ENCODE measurements at places on chromosomes 2 and 18. TPM values are rescaled to one million over a fixed set of nuclear protein-coding genes. Genes with fewer than 3 reads are reported as not detected.

Gene CD8A
- total RNA-seq, result 3.9 TPM

Gene AKAIN1
- not detected for total RNA-seq

Gene CTAGE1
- total RNA-seq, result not detected

Gene TAF4B
- total RNA-seq, result 3.9 TPM

Gene RNU2-63P
- total RNA-seq, result not detected

Gene TWSG1
- 148 TPM for total RNA-seq

Gene GKN1
- total RNA-seq, result not detected

Gene GRHL1
- total RNA-seq, result 2.5 TPM

Gene WDSUB1
- 5.2 TPM for total RNA-seq

Gene ZNF396
- 4.4 TPM for total RNA-seq

Gene LDLRAD4
- 61.9 TPM for total RNA-seq
